ENCODE measurements at places on chromosomes 7 and 10. TPM values are rescaled to one million over a fixed set of nuclear protein-coding genes. Genes with fewer than 3 reads are reported as not detected.

DNA sequence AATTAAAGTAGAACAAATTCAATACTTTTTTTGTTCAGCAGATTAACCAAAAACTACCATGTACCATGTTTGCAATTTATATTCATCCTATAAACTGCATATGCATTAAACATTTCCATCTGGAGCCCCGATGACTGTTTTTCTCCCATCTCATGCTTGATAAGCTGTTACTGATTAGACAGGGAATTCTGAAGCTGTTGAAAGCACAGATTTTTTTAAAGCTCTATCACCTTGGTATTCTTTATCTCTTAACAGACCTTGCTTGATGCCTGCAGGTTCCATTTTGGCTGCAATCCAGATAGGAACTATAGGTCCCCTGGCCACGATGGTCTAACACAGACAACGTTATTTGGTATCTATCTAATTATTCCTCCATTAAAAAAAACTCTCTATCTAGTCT, 961.7 kb downstream of the CNTNAP2 start:
- DNase-seq: no peak

DNA sequence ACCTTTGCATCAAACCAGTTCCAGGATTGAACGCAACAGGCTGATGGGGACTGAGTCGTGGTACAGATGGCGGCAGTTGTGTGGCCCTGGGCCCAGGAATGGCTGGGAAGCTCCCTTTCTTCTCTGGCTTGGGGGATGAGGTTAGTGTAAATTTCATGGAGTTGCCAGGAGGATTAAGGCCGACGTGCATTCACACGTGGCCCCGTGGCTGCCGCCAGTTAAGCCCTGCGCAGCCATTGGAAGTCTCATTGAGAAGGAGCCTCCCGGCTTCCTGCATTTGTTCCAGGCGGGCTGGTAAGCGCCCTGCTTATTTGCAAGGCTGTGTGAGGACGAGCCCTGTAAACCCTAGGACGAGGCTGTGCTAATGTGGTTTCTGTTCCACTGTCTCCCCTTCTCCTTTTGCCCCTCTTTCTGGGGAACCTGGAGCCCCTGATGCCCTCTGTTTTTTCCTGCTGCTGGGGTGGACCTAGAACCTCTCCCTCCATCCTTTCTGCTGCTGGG, 174.7 kb upstream of the TNRC18 start:
- DNase-seq: no peak

DNA sequence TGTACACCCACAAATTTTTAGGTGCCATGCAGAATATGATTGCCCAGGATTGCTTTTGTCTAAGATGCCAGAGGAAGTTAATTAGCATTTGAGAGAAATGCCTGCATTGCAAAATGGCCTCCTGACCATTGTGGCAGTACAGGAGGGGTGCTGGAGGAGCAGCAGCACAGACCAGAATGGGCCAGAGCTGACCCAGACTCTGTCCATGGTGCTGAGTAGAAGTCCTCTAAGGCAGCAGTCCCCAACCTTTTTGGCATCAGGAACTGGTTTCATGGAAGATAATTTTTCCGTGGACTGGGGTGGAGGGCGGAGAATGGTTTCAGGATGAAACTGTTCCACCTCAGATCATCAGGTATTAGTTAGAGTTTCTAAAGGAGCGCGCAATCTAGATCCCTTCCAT, 217.8 kb upstream of the AGK start:
- DNase-seq: no peak

The TMEM178B gene
- total RNA-seq: 0.49 TPM

The TAS2R5 gene
- total RNA-seq: 2.8 TPM

The STAG3 gene
- 0.89 TPM for total RNA-seq

DNA sequence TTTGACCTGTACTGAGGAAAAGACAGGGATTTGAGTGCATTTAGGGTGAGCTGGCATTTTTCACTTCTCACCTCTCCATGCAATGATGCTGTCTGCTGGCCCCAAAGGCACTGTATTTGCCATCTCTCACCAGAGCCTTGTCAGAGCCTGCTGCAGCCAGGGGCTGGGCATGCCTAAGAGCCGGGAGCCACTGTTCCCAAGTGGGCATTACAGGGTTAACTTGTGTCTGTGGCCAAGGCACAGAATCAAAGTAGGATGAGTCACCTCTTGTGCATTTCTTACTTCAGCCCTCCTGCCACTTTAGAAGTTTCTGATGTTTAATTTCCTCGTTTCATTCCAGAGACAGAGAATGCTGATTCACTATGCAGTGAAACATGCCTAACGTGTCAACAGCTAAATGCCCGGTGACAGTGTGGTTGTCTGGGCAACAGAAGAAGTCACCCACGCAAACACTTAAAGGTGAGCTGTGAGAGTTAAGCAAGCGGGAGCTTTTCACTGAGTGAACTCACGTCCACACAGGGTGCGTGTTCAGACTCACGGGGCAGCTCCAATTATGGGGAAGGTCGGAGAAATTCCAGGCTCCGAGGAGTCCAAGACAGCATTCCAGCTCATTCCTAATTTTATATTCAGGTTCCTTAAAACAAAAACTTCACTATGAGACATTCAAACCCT, 57.1 kb upstream of the IGFBP3 start:
- no peak for DNase-seq

DNA sequence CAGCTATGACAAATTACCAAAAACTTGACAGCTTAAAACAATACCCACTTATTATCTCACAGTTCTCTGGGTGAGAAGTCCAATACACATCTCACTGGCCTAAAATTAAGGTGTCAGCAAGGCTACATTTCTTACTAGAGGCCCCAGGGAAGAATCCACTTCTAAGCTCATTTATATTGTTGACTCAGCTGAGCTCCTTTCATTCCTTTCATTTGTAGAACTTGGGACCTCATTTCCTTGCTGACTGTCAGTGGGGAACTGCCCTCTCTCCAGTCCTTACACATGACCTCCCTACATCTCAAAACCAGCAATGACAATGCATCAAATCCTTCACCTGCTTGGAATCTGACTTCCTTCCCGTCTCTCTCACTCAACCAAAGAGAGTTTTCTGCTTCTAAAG, 240.3 kb downstream of the IPMK start:
- no peak for DNase-seq

- DNase-seq: no peak
These were observed 14.6 kb upstream of the BRI3 start for GRCh38 chr7:98266840-98267239.

GRCh38 chr7:131483586-131483985, 72.8 kb downstream of the PODXL start:
- DNase-seq: no peak

- DNase-seq: no peak
These were observed 326.6 kb downstream of the PHF14 start for GRCh38 chr7:11300241-11300640.

- DNase-seq: peak; percentile 3
These were observed 84.6 kb downstream of the CH25H start for GRCh38 chr10:89122433-89123051.

DNA sequence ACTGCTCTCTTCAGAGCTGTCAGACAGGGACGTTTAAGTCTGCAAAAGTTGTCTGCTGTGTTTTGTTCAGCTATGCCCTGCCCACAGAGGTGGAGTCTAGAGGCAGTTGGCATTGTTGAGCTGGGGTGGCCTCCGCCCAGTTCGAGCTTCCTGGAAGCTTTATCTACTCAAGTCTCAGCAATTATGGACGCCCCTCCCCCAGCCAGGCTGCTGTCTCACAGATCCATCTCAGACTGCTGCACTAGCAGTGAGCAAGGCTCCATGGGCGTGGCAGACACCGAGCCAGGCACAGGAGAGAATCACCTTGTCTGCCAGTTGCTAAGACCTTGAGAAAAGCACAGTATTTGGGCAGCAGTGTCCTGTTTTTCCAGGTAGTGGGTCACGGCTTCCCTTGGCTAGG, 98.1 kb downstream of the SDHAF3 start:
- DNase-seq: no peak

- no peak for DNase-seq
These were observed 85.6 kb downstream of the CHST15 start for GRCh38 chr10:124007773-124008145.

GRCh38 chr10:11658801-11659368, 47.4 kb upstream of the USP6NL start:
- no peak for DNase-seq

DNA sequence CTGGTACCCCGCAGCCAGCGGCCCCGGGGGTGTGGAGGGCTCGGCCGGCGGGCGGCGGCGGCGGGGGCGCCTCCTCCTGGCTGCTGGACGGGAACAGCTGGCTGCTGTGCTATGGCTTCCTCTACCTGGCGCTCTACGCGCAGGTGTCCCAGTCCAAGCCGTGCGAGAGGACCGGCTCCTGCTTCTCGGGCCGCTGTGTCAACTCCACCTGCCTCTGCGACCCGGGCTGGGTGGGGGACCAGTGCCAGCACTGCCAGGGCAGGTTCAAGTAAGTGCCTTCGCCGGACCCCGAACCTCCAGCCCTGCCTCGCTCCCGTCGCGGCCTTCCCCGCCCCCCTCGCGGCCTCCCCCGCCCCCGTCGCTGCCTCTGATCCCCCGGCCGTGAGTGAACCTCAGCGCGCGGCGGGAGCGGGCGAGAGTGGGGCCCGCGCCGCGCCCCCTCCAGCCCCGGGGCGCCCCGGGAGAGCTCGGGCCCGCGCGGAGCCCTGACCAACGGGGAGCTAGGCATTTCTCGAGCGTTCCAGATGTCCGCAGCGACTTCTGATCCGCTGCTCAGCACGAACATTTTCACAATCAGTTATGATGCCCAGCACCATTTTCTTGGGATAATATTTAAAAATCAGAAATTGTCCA, 727 bp downstream of the ATRNL1 start:
- no peak for DNase-seq

The GPR85 gene
- total RNA-seq: 1.9 TPM

- DNase-seq: no peak
These were observed 117.7 kb downstream of the CCNY start for GRCh38 chr10:35453855-35454532.

The HEPACAM2 gene
- total RNA-seq: 0.89 TPM

The BTBD16 gene
- 1.3 TPM for total RNA-seq

The LRRD1 gene
- 0.30 TPM for total RNA-seq

- DNase-seq: no peak
These were observed 81.3 kb upstream of the CXCL12 start for GRCh38 chr10:44466236-44466635.

The COL13A1 gene
- total RNA-seq: 10.1 TPM

DNA sequence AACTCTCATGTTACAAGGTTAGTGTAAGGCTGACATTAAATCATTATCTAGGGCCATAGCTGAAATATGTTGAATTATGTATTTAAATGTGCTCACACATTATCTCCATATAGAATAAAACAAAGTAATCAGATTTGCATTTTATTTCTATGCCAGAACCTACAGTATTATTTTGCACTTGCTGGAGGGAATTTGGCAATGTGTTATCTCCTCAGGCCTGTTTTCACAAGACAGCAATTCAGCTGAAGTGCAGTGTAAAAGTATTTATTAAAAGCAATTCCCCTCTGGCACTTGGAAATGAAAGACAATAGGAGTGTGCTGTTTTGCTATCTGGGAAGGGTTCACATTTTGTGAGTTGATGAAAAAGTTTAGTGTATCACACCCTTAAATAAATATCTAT, 276.3 kb downstream of the DNAJB9 start:
- no peak for DNase-seq

- no peak for DNase-seq
These were observed 68.3 kb upstream of the RAB11FIP2 start for GRCh38 chr10:118114992-118115391.

DNA sequence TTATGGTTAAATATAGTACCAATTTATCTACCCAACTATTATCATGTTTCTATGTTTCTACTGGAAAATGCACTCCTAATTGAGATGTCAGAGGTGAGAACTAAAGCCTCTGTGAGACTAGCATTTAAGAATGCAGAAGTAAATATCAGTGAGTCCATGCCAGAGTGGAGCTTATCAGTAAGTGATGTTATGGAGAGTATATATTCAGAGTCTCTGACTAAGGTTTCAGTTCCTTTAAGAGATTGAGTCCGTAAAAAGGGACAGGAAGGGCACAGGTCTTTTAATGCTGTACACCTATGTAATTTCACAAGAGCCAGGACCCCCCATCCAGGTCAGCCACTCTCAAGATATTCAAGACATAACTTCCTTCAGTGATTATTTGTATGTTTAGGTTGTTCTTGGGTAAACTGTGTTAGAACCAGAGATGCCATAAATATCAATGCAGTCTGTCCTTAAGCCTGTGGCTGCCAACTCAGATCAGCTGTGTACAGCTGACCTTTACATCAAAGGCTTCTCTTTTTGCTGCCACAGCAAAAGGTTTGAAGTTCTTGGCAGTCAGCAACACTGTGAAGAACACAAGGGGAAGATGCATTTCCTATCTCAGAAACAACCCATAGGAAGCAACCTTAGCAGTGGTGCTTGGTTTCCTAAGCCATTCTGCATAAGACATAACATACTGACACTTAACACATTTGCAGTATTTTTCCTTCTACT, 244.8 kb downstream of the BICC1 start:
- no peak for DNase-seq

GRCh38 chr7:131735101-131735500, 178.7 kb upstream of the PODXL start:
- no peak for DNase-seq

DNA sequence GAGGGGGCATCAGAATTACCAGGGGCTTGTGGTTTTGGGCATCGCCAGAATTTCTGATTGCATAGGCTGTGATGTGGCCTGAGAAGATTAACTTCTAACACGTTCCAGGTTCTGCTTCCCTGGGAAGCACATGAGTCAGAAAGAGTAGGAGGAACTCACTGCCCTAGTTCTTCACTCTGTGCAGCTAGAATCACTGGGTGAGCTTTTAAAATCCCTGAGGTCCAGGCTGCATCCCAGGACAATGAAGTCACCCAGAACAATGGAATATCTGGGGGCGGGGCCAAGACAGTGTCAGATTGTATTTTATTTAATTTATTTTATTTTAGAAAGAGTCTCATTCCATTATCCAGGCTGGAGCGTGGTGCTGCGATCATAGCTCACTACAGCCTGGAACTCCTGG, 636.5 kb downstream of the CALN1 start:
- DNase-seq: no peak

DNA sequence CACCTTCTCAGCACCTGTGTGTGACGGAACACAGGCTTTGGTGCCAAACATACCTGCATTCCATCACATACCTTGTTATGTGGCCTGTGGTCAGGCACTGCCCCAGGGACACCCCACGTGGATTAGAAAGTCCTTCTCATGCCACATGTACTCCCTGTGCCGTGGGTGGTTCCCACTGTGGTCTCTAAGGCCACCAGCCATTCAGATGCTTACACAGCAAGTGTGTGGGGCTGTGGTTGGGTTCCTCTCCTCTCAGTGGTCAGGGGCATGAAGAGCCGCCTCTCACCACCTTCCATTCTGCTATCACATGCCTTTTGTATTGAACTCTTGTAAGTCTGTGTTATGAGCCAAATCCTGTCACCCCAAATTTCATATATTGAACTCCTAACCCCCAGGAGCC, 85.1 kb upstream of the IGFBP3 start:
- no peak for DNase-seq
